AG04449 (cell line): ENCODE measurements at places on chromosomes 4 and X.

- no peak for DNase-seq
These were observed 94.0 kb upstream of the TBL1X start for GRCh38 chrX:9370893-9371292.

GRCh38 chr4:1693131-1693896, 9.2 kb upstream of the FAM53A start:
- DNase-seq, result no peak

GRCh38 chrX:151030845-151031244, 47.7 kb downstream of the HMGB3 start:
- no peak for DNase-seq

DNA sequence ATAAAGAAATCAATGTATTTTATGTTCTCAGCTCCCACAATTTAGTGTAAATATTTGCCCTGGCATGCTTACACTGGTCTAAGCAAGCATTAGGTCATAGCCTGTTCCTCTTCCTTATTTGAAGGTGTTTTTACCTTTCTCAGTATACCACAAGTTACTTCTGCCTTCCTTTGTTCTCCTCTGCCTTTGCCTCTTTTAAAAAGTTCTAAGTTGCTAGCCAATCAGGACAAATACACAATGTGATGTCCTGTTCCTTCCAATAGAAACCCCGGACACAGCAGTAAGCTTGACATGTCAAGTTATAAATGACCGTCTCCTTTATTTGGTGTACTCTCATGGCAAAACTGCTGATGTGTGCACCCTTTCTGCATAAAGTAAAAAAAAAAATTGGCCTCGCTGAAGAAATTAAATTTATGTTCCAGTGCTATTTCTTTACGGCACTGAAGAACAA, 49.4 kb downstream of the UGT2B10 start:
- no peak for DNase-seq

- no peak for DNase-seq
These were observed 5.5 kb downstream of the ZNF827 start for GRCh38 chr4:145933134-145933533.

DNA sequence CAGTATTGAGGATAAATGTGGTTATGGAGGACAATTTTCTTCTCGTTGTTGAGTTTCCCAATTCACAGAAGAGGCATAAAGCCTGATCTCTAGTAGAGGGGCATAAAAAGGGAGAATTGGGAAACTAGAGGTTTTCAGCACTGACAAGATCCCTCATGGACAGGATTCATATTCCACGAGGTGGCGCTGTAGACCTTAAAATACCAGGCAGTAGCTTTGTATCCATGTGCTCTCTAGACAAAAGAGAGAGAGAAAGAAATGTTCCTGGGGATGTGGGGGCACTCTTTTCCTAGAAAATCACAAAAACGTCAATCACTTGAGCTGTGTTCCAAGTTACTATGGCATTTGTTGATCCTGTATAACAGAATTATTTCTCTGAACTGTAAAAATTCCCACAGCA, 128.3 kb downstream of the MAGEE1 start:
- DNase-seq, result no peak

DNA sequence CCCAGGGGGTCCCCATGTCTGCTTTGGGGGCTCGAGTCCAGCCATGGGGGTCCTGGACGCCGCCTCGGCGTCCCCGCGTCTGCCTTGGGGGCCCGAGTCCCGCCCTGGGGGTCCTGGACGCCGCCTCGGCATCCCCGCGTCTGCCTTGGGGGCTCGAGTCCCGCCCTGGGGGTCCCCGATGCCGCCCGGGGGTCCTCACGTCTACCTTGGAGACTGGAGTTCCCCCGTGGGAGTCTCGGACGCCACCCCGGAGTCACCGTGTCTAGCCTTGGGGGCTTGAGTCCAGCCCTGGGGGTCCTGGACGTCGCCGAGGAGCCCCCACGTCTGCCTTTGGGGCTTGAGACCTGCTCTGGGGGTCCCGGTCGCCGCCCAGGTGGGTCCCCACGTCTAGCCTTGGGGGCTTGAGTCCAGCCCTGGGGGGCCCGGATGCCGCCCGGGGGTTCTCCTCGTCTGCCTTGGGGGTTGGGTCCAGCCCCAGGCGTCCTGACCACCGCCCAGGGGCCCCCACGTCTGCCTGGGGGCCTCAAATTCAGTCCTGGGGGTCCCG, 1.1 kb upstream of the GTPBP6 start:
- DNase-seq, result no peak

- DNase-seq, result no peak
These were observed 7.4 kb downstream of the SNCA start for GRCh38 chr4:89829470-89830138.

GRCh38 chrX:16633754-16634153, 16.2 kb upstream of the S100G start:
- DNase-seq, result no peak

DNA sequence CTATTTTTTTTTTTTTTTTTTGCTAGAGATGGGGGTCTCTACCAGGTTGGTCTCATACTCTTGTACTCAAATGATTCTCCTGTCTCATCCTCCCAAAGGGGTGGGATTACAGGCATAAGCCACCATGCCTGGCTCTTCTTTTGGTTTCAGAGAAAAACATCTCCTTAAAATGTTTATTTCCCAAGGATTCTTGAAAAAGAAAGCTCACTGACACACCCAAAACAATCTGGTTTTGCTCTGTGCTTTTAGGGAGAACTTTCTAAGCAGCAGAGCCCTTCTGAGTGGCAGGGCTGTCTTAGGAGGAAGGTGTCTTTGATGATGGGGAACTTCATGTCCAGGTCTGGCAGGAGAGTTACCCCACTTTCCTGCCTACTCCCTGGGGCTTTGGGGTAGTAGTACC, 1.2 kb downstream of the SOD3 start:
- DNase-seq, result no peak

DNA sequence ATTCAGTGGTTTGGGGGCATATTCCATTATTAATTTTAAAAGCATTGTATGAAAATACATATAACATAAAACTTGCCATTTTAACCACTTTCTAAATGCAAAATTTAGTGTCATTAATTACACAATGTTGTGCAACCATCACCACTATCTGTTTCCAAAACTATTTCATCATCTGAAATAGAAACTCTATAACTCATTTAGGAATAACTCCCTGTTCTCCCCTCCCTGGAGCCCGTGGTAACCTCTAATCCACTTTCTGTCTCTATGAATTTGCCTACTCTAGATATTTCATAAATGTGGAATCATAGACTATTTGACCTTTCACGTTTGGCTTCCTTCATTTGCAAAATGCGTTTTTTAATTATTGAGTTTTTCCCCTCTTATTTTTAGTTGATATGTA, 101.4 kb upstream of the GPC4 start:
- no peak for DNase-seq

DNA sequence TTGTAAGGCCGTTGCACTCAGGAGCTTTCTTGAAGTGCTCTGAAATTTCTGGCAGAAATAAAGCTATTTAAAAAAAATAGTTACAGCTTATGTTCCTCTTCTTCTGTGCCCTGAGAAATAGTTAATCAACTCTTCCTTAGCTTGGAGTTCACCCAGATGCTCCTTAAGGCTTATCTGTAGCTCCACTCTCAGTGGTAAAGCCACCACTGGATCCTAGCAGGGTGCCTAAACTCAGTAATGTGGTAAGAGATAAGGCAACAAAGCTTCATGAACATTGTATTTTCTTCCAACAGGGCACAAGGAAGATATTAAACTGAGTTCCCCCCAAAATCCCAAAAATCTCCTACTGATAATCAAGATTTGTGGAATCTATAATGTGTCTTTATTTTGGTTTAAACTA, 299.5 kb downstream of the MAPK10 start:
- no peak for DNase-seq

DNA sequence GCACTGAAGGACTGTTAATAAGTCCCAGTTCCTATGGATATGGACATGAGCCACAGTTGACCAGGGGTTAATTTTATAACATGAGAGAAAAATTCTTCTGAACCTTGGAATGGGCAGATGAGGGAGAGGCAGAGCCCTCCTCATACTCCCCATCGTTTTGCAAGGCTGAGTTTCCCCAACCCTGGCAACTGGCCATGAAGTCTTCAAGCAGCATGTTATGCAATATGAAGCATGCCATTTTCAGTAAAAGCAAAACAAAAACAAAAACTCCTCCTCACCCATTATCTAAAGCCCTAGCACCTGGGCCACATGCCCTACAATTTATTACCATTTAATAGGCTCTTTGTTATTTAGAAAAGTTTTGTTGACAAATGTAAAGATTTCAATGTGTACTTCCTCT, 64.5 kb downstream of the GPC4 start:
- no peak for DNase-seq

GRCh38 chr4:110681381-110681780, 58.5 kb upstream of the PITX2 start:
- DNase-seq, result no peak

DNA sequence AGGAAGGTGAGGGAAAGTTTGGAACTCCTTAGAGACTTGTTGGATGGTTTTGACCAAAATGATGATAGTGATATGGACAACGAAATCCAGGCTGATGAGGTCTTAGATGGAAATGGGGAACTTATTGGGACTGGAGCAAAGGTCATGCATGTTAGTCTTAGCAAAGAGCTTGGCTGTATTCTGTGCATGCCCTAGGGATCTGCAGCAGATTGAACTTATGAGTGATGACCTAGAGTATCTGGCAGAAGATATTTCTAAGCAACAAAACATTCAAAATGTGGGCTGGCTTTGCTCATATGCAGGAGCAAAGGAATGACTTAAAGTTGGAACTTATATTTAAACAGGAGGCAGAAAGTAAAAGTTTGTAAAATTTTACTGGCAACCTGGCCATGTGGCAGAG, 489.3 kb upstream of the DIPK2B start:
- DNase-seq, result no peak

- no peak for DNase-seq
These were observed 111.2 kb downstream of the COL25A1 start for GRCh38 chr4:109191216-109191615.

- no peak for DNase-seq
These were observed 584 bp downstream of the SUV39H1 start for GRCh38 chrX:48696909-48697727.

DNA sequence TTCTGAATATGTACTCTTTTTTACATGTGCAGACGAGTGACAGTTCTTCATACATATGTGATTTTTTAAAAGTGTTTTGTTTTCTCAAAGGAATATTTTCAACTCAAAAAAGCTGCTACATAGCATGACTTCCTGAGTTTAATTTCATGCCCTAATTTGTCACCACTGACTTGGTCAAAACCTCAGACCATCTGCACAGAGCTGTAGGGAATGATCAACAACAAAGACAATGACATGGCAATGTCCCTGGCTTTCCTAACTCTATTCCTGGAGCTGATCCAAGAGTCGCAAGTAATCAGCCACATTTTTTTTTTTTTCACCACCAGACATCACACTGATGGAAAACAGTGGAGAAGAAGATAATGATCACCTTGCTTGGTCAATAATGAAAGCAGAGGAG, 97.7 kb downstream of the TMA16 start:
- DNase-seq, result no peak

- no peak for DNase-seq
These were observed 142.9 kb downstream of the PCDH7 start for GRCh38 chr4:30863021-30863420.

GRCh38 chr4:152385551-152385950, 150.3 kb downstream of the FBXW7 start:
- DNase-seq, result no peak

GRCh38 chr4:54626113-54626512, 31.6 kb upstream of the KIT start:
- no peak for DNase-seq
